ENCODE measurements at places on chromosomes 16 and 17.

DNA sequence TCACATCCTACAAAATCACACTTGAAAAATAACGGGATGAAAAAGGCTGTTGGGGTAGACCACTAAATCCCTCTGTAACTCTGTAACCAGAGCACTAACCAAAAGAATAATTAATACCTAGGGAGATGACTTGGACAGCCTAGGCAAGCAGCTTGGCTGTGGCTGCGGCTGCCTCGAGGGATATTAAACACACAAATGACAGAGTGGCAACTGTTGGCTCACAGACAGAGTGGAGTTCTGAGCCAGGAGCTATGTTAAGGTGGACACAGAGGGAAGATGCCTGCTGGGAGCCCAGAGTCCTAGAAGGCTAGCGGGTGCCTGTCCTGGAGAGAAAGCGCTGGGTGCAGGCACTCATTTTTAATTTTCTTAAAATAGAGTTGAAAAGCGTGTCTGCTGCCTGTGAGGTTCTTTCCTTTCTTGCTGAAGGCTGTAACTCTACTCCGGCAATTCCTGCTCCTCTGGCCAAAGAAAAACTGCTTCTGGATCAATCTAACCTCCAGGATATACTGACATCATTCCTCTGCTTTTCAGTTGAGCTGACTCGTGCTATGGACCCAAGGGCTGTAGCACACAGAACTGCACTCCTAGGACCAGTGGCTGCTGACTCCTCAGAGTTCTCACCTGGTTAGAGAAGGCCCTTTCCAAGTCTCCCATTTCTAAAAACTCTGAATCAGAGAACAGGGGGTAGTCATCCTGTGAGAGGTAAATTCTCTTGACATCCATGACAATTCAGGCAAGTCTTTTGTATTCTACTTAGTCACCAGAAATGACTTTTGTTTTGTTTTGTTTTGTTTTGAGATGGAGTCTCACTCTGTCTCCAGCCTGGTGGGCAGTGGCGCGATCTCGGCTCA is 147.9 kb downstream of the STX8 start:
- no peak for DNase-seq

- DNase-seq, result no peak
These were observed 27.2 kb upstream of the CEP20 start for GRCh38 chr16:15915555-15916081.

GRCh38 chr16:4411684-4412083 is 4.7 kb downstream of the CORO7 start:
- no peak for DNase-seq

DNA sequence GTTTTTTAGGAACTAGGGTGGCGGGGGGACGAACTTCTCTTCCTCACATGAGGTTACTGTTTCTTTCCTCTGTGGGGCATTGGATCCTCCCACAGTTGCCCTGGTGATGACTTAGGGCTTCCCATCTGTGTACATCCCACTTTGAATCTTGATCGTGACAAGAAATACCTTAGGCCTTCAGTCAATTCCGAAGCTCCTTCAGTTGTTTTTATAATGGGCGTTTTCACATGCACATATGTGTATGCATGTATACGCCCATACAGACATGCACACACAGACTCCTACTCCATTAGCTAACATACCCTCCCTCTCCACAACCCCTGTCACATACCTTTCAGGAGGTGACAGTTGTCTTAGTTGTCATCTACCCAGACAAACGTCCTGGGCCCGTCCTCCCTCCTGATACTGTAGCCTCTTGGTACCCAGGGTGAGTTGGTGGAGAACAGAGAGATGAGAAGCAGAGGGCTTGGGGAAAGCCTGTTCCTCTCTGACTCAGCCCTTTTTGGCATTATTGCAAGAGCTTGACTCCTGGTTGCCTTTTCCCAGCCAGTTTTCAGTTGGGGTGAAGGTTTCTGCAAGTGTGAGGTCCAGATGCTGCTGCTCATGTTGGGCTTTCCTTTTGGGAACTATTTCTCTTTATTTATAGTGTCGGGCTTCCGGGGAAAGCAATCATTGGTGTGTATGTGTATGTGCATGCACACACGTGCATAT is 2.2 kb upstream of the AOC2 start:
- DNase-seq, result no peak

DNA sequence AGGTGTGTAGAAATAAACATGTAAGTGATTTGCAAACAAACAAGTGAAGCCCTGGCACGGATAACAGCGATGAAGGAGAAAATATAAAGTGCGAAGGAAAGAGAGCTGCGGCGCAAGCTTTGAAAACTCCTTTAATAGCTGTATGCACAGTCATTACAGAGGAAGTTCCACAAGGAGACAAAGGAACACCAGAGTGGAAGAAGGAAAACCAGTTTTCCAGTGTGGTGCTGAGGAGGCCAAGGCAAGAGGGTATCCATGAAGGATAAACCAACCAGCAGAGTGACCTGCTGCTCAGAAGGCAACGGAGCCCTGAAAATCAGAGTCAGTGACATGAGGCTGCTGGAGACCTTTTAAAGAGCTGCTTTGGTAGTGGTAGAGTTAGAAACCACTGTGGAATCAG is 24.4 kb downstream of the METTL16 start:
- DNase-seq, result no peak

GRCh38 chr17:7589204-7589868 is 558 bp downstream of the SOX15 start:
- DNase-seq, result peak; percentile 53

- DNase-seq, result no peak
These were observed 275.6 kb upstream of the C16orf82 start for GRCh38 chr16:26791169-26791568.

GRCh38 chr16:1073566-1074378 is 1.2 kb downstream of the SSTR5 start:
- no peak for DNase-seq

- DNase-seq, result no peak
These were observed 18.4 kb downstream of the NPIPA1 start for GRCh38 chr16:14955546-14956231.

DNA sequence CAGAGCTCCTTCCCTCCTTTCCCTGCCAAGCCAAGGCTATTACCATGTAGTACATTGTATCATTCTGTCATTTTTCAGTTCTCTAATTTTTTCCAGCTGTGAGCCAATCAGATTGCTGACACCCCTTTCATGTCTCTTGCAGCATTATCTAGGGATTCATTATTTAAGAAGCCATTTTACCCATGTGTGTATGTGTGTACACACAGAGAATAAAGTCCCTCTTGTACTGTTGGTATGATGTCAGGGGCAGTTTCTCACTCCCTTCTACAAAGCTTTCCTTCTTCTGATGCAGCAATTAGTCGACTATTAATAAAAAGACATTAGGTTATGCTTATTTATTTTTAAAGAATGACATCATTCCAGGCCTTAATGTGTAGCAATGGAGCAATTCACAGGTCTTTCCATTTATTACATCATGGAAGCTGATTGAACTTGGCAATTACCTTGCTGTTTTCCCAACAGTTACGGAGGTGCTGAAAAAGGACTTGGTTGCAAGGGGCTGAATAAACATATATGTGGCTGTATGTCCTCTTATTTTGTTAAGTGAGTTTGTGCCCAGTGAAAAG is 159.4 kb upstream of the HS3ST3A1 start:
- DNase-seq, result no peak

DNA sequence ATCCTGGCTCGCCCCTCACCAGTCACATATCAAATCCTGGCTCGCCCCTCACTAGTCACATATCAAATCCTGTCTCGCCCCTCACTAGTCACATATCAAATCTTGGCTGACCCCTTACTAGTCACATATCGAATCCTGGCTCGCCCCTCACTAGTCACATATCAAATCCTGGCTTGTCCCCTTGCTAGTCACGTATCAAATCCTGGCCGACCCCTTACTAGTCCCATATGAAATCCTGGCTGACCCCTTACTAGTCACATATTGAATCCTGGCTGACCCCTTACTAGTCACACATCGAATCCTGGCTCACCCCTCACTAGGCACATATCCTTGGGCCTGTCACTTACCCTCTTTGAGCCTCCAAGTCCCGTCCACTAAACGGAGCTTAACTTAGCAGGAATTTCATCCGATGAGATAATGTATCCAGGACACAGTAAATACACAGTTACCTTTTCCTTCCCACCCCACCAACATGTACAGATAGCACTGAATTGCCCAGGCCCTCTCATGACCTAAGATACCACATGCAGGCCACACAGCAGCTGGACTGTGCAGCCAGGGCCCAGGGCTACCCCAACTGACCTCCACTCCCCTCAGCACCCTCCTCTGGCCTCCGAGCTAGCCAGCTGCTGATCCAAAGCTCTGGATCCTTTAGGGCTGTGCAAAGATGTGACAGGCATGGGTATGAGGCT is 157.8 kb upstream of the RPH3AL start:
- no peak for DNase-seq

GRCh38 chr16:51888016-51888415 is 658.9 kb downstream of the TOX3 start:
- DNase-seq, result no peak

GRCh38 chr16:62060089-62060488 is 23.9 kb upstream of the CDH8 start:
- no peak for DNase-seq

- DNase-seq, result no peak
These were observed 173.7 kb downstream of the CDK5R1 start for GRCh38 chr17:32660496-32660985.

- no peak for DNase-seq
These were observed 94.0 kb downstream of the SKAP1 start for GRCh38 chr17:48335858-48336500.

DNA sequence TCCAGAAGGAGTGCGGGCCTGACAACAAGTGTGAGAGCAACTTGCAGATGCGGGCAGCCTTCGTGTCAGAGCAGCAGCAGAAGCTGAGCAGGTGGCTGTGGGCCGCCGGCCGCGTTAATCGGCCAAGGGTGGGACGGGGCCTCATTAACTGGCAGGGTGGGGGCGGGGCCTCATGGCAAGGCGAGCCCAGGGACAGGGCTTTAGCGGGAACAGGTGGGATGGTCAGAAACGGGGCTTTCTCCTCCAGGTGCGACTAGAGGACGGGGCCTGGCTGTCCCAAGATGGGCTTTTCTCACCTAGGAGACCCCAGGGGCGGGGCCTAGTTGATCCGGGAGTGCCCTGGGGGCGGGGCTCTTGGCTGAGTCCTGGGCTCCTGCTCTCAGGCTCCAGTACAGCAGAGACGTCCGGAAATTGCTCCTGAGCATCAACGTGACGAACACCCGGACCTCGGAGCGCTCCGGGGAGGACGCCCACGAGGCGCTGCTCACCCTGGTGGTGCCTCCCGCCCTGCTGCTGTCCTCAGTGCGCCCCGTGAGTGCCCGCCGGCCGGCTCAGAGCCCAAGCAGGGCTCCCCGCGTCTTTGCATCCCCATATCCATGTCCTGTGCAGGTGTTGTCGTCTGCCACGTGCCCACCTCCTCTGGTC is 18.4 kb upstream of the PDK2 start:
- DNase-seq, result no peak

- no peak for DNase-seq
These were observed 21.4 kb upstream of the TIMP2 start for GRCh38 chr17:78946631-78947030.

- DNase-seq, result no peak
These were observed 295.3 kb downstream of the SEC14L1 start for GRCh38 chr17:77436058-77436442.

- no peak for DNase-seq
These were observed 37.0 kb upstream of the C16orf78 start for GRCh38 chr16:49336581-49336980.

DNA sequence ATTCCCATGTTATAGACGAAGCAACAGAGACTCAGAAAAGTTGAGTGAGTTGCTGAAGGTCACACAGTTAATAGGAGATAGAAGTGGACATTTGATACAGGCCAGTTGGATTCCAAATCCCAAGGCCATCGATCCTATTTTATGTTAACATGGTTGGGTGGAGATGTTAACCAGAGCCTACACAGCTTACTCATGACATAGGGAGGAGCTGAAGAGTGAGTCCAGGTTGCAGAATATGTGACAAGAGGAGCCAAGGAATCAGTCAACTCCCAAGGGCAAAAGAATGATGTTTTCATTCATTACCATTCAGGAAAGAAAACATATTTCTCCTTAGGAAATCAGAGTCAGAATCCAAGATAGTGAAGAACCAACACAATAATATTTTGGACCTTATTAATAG is 40.3 kb upstream of the GAS7 start:
- no peak for DNase-seq

DNA sequence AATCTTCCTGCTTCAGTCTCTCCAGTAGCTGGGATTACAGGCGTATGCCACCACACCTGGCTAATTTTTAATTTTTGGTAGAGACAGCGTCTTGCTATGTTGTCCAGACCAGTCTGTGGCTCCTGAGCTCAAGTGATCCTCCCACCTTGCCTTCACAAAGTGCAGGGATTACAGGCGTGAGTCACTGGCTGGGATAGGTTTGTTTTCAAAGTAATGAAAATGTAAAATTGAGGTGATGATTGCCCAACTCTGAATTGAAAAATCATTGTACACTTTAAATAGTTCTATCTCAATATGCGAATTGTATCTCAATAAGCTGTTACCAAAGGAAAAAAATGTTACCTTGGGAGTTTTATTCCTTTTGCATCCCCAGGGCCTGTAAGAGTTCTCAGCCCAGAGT is 1.2 kb upstream of the AMFR start:
- no peak for DNase-seq

- no peak for DNase-seq
These were observed 175.6 kb downstream of the SOX9 start for GRCh38 chr17:72296456-72296855.

- DNase-seq, result no peak
These were observed 206.3 kb upstream of the FOXF1 start for GRCh38 chr16:86303787-86304678.

GRCh38 chr16:11412175-11412904 is 67.1 kb downstream of the RMI2 start:
- no peak for DNase-seq

DNA sequence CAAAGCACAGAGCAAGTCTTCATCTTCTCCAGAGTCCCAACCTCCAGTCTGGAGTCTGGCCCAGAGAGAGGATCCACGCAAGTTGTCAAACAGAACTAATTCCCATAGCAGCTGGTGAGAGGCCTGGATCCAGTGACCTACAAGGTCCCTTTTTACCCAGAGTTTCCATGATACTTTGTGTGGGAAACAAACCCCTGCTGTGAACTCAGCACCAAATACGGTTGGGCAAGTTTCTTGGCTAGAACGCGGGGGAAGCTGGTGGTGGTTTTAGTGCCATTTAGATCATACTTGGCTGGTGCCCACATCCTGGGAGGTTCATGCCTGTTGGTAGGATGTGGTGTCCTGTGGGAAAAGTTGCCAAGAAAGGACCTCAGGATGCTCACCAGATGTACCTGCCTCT is 18.1 kb downstream of the TMC7 start:
- no peak for DNase-seq

DNA sequence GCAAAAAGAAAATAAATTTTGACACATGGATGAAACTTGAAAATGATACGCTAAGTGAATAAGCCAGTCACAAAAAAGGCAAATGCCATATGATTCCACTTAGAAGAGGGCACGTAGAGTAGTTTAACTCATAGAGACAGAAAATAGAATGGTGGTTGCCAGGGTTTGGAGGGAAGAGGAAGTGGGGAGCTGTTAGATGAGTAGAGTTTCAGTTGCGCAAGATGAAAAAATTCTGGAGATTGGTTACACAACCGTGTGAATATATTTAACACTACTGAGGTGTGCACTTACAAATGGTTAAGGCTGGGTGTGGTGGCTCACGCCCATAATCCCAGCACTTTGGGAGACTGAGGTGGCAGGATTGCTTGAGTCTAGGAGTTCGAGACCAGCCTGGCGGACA is 93.4 kb upstream of the TMEM132E start:
- no peak for DNase-seq
